MM.1S (cell line): ENCODE measurements at places on chromosomes 16 and 17.

DNA sequence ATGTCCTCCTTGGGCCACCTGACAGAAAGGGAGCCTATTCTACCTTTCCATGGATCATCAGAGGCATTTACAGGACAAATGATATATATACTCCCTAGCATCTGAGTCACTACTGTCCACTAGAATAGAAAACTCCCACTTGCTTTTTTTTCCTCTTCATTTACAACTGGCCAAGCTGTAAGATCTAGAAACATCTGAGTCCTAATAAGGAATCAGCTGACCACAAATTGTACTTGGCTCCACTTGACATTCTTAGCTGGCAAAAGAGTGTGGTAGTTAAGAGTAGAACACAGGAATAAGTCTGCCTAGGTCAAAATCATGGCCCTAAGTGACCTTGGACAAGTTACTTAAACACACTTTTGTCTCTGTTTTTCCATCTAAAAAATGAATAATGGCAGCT, 5.2 kb downstream of the RUSF1 start:
- no peak overlapping the region for H3K27ac ChIP-seq
- H3K4me1 ChIP-seq: peaks cover 7% of the 10 kb centered on the region
- H3K27me3 ChIP-seq: no peaks in the 10 kb centered on the region
- H3K36me3 ChIP-seq: no peaks in the 10 kb centered on the region
- DNase-seq: no peak

DNA sequence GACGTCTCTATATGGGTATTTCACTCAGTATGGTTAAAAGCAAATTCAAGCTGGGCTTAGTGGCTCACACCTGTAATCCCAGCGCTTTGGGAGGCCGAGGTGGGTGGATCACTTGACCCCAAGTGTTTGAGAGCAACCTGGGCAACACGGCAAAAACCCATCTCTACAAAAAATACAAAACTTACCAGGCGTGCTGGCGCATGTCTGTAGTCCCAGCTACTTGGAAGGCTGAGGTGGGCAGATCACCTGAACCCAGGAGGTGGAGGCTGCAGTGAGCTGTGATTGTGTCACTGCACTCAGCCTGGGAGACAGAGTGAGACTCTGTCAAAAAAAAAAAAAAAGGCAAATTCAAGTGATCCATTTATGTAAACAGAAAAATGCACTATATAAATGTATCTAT, 1.3 kb upstream of the TNFRSF17 start:
- H3K36me3 ChIP-seq: peaks cover 5% of the 10 kb centered on the region; the same call in 1 of the 2 replicates
- DNase-seq: no peak
- H3K4me1 ChIP-seq: peaks cover 21% of the 10 kb centered on the region
- peak overlapping the region; percentile 98 for H3K27ac ChIP-seq
- peak overlapping the region; percentile 77 for H3K4me3 ChIP-seq

DNA sequence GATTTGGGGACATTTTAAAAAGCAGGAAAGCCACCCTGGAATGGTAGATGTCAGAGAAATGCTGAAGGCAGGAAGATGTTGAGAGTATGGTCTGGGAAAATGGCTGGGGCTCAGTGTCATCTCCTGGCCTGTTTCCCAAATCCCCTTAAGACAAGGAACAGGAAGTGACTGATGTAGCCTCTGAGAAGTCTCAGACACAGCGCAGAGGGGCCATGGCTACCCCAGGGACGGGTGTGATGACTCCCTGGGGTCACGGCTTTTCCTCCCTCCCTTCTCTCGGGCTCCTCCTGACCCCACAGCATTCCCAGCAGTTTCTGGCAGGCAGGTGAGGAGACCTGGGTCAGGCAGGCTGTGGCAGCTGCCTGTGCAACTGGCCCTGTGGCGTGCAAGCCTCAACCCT, 45.4 kb downstream of the RAP1GAP2 start:
- H3K4me1 ChIP-seq: no peaks in the 10 kb centered on the region
- no peak for DNase-seq
- H3K4me3 ChIP-seq: no peak overlapping the region
- H3K36me3 ChIP-seq: no peaks in the 10 kb centered on the region
- peaks cover 33% of the 10 kb centered on the region for H3K27me3 ChIP-seq
- H3K27ac ChIP-seq: no peak overlapping the region

DNA sequence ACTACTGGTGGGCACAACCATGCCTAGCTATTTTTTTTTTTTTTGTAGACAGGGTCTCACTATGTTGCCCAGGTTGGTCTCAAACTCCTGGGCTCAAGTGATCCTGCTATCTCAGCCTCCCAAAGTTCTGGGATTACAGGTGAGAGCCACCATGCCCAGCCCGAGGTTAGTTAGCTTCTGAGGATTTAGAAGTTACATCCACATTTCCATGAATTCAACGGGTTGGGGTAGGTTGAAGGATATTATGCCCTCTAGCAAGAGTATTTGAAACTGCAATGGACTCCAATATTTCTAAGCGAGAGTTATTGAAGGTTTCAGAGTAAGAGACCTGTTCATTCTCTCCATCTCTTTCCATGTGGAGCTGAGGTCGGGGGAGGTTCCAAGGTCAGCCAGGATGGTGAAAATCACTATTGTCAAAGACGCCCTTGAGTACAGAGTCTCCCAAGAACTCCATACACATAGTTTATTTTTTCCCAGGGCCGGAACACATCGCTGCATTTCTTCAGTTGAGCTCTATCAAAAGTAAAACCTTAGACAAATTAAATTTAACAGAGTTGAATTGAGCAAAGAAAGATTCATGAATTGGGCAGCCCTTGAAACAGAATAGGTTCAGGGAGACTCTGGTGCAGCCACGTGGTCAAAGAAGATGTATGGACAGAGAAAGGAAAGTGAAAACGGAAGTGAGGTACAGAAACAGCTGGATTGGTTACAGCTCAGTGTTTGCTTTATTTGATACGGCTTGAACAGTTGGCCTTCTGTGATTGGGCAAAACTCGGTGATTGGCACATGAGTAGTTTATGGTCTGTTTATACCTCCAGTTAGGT, 19.0 kb upstream of the ITPRIPL2 start:
- peak; percentile 84 for DNase-seq
- H3K36me3 ChIP-seq: no peaks in the 10 kb centered on the region
- H3K27me3 ChIP-seq: no peaks in the 10 kb centered on the region
- no peak overlapping the region for H3K4me3 ChIP-seq
- peak overlapping the region; percentile 6; the same call in 1 of the 2 replicates for H3K27ac ChIP-seq
